Stimulated activated CD8-positive, alpha-beta memory T cell treated with anti-CD3 and anti-CD28 coated beads, Interleukin-7, amount 100 ng/mL, for 1 hour (primary cell): ENCODE measurements at places on chromosomes 12 and 14.

DNA sequence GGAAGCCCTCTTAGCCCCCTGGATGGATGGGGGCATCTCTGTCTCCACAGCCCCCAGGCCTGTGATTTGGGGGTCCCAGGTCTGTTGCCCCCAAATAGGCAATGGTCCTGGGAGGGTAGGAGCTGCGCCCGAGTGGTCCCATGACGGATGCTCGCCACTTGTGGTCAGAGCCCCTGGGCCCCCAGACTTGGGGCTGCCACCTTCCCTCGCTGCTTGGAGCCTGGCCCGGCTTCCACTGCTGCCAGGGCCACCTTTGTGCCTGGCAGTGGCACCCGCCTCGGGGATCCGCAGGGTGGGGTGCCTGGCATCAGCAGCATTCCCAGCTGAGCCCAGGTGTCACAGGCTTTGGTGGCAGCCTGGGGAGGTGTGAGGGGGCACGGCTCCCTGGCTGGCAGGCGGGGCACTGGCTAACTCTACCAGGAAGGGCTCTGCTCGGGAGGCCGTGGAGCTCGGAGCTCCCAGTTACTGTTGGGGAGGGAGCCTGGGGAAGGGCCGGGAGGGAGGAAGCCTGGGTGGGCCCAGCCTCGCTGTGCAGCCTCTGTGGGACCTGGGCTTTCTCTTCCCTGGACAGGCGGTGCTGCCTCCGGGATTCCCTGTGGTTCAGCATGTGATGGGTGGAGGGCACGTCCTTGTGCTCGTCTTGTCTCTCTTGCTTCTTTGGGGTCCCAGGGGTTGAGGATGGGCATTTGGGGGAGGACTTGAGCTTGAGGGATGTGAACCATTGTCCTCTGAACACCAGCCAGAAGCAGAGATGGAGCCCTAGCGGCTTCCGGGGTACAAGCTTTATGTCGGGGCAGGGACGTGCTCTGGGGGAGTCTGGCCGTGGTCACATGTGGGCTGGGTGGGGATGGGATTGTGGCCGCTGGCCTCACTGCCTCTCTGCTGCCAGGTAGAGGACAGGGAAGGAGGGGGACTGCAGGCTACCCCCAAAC, 5.4 kb downstream of the KIF26A start:
- DNase-seq, result no peak

GRCh38 chr14:70292716-70293115, 66.8 kb downstream of the COX16 start:
- no peak for DNase-seq

GRCh38 chr12:62793256-62794217, 141.4 kb downstream of the PPM1H start:
- DNase-seq, result peak; percentile 61

DNA sequence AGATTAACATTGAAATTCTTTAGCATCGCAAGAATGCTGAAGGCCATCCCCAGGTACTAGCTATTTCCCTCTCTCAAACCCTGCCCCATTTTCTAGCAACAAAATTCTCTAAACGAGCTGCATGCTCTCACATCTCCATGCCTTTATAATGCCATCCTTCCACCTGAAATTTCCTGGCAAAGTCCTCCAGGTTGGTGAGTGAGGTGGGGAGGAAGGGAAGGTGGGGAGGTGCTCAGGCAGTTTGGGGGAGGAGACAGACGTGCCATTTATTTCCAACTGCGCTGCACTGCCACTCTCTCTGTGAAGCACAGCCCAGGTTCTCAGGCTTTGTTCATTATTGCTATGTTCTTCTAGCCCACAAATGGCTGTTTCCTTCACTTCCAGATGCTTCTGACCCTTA, 208.4 kb downstream of the PAWR start:
- no peak for DNase-seq

DNA sequence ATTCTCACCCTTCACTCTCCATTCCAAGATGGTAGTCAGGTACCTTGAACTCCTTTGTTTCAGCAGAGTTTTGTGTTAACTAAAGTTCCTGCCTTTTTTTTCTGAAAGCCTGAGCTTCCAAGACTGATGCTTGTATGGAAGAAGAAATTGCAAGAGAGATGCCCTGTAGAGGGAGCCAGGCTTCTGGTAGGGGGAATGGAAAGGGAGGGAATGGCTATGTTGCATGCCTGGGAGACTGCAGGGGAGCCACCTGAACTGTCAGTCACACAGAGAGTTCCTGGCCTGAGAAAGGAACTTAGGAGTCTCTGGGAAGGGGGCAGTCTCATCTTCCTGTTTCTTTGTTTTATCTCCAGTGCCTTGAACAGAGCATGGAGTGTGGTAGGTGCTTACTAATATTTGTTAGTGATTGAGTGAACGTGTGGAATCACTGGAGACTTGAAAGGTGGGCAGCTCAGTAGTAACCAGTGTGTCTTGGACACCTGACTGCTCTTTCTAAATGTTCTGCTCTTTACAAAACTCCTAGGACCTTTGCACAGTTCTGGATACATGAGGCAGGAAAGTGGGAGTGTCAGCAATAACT, 132.2 kb downstream of the ANO4 start:
- no peak for DNase-seq

DNA sequence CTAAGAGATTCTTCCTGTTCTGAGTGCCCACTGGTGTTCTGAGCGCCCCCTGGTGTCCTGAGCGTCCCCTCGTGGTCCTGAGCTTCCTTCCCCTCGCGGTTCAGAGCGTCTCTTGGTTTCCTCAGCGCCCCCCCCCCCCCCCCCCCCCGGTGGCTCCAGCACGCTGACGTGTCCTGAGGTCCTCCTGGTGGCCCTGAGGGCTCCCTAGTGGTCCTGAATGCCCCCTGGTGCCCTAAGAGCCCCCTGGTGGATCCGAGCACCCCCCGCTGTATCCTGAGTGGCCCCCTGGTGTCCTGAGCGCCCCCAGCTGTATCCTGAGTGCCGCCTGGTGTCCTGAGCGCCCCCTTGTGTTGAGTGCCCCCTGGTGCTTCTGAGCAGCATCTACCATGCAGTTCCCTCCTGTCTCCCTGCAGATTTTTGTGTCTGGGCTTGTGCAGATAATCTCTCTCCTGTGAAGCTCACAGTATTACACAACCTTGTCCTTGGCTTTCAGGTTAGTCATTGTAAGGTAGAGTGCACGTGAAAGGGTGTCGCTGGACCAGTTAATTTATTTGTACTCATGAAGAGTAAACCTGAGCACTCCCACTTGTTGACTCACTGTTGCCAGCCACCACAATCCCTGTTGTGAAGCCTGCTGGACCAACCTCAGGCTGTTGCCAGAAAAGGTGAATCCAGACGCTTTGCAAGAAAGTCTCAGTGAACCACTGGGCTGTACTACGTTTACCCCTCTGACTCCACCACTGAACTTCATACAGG, 1168.4 kb downstream of the TMEM121 start:
- DNase-seq, result no peak

DNA sequence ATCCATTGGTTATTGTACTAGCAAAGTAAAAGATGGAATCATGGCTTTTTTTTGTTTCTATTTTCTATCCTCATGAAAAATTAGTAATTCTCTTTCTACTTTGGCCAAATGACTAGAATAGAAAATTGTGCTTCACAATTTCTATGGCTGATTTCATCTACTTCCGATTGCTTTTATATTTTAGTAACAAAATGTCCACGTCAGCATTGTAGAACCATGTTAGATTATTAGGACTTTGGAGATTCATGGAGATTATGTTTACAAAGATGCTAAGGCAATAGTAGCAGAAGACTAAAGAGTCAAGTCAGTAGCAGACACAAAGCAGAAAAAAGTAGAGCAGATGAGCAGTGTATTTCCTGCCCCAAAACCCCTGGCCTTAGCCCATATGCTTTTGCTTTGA, 113.6 kb downstream of the C12orf42 start:
- DNase-seq, result no peak

- no peak for DNase-seq
Measured at GRCh38 chr12:105721891-105722290, 391.4 kb downstream of the C12orf75 start.

GRCh38 chr14:75476274-75476995, 45.8 kb upstream of the BATF start:
- DNase-seq, result no peak

GRCh38 chr12:132619386-132620112, 973 bp downstream of the P2RX2 start:
- DNase-seq, result no peak

DNA sequence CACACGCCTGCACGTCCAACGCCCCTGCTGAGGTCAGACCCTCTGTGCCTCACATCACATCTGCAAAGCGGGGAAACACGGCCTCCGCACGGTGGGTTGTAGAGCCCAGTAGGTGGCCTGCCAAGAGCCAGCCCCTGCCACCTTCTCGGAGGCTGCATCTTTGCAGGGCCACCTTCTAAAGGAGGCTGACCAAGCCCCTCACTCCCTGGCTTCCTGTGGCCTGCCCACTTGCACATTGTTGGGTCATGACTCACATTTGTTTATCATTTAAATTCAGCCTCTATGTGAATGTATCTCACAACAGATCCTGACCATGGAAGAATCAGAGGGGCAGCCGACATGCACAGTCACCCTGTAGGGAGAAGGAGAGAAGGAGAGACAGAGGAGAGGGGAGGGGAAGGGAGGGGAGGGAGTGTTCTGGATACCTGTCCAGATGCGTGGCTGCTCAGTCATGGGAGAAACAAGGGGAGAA, 319.5 kb upstream of the DIO3 start:
- no peak for DNase-seq

DNA sequence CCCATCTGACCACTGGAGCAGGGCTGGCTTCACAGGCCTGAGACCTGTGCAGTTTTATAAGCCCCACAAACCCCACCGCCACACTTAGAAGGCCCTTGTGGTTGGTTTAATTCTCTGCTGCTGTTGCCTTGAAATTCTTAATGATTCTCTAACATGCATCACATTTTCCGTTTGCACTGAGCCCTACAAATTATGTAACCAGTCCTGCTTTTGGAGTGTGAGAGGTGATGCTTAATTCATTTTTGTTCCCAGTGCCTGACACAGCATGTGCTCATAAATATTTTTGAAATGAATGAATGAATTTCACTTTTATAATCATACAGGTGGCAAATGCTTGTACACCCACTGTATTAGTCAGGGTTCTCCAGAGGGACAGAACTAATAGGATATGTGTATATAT, 52.8 kb upstream of the PLXNC1 start:
- no peak for DNase-seq

GRCh38 chr12:131499160-131499863, 211.6 kb upstream of the SFSWAP start:
- no peak for DNase-seq

GRCh38 chr12:94969424-94969823, 34.1 kb downstream of the NDUFA12 start:
- DNase-seq, result no peak

DNA sequence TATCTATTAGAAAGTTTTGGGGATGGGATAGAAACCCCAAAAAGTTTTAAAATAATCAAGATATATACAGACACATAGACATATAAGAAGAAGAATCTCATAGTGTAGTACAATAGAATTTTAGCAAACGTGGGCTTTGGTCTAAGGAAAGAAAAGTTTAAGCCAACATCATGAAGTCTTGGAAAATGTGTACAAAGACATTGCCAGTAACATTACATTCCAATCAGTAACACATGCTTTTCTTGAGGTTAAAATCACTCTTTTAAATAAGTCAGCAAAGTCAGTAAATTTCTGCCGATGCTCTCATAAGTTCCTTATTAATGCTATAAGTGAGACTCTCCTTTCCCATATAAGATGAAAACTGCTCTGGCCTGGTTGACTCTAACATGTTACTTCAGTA, 201.1 kb upstream of the LRIG3 start:
- DNase-seq, result no peak

GRCh38 chr12:15714256-15714655, 74.9 kb downstream of the EPS8 start:
- DNase-seq, result no peak

DNA sequence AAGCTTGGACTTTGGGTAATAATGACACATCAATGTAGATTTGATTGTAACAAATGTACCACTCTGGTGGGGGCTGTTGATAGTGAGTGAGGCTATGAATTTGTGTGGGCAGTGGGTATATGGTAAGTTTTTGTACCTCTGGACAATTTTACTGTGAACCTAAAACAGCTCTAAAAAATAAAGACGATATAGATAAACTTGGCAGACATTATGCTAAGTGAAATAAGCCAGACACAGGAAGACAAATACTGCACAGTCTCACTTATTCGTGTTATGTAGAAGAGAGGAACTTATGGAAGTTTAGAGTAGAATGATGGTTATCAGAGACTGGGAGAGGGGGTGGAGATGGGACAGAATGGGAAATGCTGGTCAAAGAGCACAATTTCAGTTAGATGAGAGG, 8.7 kb downstream of the KRT6C start:
- no peak for DNase-seq

- DNase-seq, result no peak
Measured at GRCh38 chr14:74578479-74578878, 33.6 kb downstream of the LTBP2 start.

DNA sequence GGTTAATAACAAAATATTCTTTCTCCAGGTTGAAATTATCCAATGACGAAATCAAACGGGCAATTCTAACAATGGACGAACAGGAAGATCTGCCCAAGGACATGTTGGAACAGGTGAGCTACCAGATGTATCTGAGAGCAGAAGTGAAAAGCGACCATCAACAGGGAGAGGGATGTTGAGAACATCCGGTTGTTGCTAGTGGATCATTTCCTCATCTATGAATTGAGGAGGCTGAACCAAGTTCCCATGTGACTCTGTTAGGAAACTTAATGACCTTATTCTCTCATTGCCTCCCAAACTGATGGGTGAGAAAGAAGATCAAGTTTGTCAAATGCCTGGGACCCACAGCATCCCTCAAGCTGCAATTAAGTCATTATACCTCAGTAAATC, 117.7 kb downstream of the GPR135 start:
- no peak for DNase-seq

- DNase-seq, result no peak
Measured at GRCh38 chr12:41532072-41532471, 344.0 kb downstream of the PDZRN4 start.

- no peak for DNase-seq
Measured at GRCh38 chr12:64682572-64683277, 72.4 kb downstream of the RASSF3 start.

- no peak for DNase-seq
Measured at GRCh38 chr12:109099431-109100020, 2.1 kb downstream of the UNG start.

DNA sequence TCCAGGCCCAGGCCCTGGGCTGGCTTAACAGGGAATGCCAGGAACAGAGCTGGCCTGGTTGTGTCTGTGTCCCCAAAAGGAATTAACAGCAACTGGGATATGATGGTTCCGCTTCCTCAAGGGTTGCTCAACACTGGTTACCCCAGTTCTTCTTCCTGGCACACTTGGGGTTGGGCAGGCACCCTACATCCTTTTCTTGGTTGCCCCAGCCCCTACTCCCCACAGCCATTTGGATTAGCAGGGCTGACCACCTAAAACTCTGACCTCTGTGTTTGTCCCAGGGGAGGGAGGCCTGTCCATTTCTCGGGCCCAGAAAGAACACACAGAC, 30.8 kb downstream of the NCKAP5L start:
- no peak for DNase-seq

- DNase-seq, result no peak
Measured at GRCh38 chr12:25529738-25530137, 23.3 kb downstream of the LMNTD1 start.

GRCh38 chr12:131844656-131845055, 16.5 kb downstream of the MMP17 start:
- no peak for DNase-seq
